ENCODE measurements at places on chromosomes 4 and X.
A peak's percentile ranks its signal among the peaks of the same experiment; 100 is the strongest.

DNA sequence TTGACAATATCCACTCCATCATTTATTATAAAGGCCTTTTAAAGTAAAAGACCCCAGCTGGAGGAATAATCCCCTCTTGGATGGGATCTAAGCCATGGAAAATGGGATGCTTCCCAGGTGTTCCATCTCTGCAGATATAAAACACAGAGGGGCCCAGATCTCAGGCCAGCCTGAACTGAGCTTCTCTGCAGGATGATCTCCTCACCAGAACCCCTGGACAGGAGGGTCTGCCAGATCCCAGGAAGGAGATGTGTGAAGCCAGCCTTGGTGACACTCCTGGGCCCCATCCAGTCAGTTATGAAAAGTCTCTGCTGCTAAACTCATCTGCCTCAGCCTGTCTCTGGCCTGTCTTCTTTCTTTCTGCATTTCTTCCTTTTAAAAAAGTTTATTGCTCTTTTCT lies 56.7 kb downstream of the HTRA3 start:
- DNase-seq: no peak

DNA sequence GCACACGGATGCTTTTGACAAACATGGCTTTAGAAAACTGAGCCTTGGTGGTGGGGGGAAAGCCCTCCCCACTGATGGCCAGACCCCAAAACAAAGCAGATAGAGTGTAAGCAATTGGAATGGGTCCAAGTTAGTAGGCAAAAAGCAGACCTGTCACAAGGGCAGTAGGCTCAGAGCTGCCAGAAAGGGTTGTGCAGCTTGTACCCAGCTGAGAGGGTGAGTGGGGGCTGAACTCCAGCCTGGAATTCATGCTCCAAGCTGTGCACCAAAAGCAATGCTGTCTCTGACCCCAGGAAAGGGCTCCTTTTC lies 101.1 kb upstream of the TEX13D start:
- no peak for DNase-seq

DNA sequence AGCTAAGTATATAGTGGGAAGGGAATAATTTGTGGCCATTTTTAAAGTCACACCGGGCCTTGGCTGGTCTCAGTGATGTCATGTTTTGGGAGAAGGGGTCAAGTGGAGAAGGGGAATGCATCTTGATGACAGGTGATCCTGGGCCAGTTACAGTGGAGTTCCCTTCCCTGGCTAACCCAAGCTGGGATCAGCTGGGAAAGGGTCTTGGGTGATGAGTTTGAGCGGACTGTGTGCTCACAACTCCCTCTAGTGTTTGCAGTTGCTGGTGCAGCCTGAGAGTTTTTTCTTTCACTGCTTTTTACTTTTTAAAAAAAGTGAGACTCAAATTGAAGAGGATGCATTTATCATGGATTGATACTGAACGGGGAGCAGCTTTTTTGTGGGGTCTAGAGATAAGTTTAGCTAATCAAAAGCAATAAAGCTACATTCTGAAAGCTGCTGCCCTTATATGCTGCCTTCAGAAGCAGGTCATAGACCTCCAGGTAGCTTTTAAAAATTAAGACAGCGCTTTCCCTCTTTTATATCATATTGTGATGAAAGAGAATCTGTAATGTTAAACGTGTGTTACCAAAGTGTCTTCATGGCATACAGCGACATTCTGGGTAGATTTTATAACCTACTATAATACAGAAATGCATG lies 164.7 kb downstream of the DCLK2 start:
- no peak for DNase-seq

GRCh38 chr4:88573995-88574394 lies 18.3 kb upstream of the HERC3 start:
- DNase-seq: peak; percentile 21
